Stimulated activated CD4-positive, alpha-beta T cell treated with anti-CD3 and anti-CD28 coated beads, Interleukin-15, amount 100 ng/mL, for 1 hour (primary cell): ENCODE measurements at places on chromosomes 3 and 15.

- no peak for DNase-seq
These were observed 42.5 kb upstream of the TPM1 start for GRCh38 chr15:62999923-63000561.

- DNase-seq: no peak
These were observed 536 bp downstream of the WDR73 start for GRCh38 chr15:84653584-84653909.

DNA sequence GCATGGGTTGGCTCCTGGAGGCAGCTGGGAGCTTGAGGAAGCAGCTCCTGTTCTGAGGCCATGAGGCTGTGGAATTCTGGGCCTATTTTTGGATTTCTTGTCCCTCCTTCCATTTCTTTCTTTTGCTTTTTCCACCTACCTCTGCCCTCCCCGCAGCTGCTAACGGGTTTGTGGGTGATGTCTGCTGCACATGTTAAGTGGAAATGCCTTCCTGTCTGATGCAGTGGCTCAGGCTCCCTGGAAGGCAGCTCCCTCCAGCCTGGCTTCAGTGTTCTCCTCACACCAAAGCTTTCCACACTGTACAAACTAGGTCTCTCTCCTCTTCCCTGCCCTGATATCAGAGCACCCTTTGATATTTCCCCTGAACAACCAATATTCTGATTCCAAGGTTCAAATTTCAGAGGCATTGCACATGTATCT lies 33.8 kb upstream of the ESYT3 start:
- no peak for DNase-seq

DNA sequence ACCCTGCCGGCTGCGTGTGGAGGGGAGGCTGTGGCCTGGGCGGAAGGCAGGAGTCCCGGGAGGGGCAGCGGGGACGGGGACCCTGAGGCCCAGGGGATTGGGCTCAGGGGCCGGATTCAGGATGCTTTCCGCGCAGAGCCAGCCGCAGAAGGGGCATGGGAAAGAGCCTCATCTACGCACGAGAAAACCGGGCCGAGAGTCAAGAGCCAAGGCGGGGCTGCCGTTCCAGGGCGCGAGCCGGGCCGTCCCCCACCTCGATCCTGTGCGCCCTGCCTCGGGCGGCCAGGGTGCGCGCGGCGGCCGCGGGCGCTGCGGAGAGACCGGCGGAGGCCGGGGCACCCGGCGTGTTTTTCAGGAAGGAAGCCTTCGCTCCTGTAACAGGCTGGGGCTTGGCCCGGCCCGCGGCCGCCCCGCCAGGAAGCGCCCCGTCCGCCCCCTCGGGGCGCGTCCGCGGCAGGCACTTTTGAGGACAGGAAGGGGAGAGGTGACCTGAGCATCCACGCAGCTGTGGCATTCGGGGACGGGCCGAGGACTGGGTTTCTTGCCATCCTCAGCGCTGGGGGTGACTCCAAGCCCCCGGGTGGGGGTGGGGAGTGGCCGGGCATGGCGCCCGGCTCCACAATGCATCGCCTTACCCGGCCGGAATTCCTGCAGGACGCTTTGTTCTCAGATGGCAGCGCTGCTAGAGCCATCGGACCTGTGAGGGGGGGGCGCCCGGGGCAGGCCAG lies 62.3 kb upstream of the GATA2 start:
- no peak for DNase-seq

- no peak for DNase-seq
These were observed 53.0 kb upstream of the HES1 start for GRCh38 chr3:194082743-194083636.

DNA sequence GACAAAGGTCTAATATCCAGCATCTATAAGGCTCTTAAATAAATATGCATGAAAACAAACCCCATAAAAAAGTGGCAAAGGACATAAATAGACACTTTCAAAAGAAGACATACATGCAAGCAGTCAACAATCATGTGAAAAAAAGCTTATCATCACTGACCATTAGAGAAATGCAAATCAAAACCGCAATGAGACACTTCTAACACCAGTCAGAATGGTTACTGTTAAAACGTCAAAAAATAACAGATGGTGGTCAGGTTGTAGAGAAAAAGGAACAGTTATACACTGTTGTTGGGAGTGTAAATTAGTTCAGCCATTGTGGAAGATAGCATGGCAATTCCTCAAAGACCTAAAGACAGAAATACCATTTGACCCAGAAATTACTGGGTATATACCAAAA lies 440.7 kb upstream of the KCNMB2 start:
- DNase-seq: no peak
